ENCODE measurements at places on chromosomes 4 and X. TPM values are rescaled to one million over a fixed set of nuclear protein-coding genes. Genes with fewer than 3 reads are reported as not detected.

DNA sequence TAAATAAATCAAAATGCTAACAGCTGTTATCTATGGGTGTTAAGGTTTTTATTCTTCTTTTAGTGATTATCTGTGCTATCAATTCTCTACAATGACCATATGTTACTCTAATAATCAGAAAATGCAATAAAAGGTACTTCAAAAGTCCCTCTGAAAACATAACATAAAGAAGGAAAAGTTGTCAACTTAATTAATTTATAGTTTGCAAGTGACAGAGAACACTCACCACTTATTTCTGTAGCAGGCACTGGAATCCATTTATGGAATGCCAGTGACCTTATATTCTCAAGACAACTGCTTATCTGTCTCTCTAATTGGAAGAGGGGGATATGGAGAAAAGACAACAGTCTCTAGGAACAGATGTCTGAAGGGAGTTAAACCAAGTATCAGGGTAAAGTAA is 25.6 kb upstream of the PLS3 start:
- DNase-seq = no peak

DNA sequence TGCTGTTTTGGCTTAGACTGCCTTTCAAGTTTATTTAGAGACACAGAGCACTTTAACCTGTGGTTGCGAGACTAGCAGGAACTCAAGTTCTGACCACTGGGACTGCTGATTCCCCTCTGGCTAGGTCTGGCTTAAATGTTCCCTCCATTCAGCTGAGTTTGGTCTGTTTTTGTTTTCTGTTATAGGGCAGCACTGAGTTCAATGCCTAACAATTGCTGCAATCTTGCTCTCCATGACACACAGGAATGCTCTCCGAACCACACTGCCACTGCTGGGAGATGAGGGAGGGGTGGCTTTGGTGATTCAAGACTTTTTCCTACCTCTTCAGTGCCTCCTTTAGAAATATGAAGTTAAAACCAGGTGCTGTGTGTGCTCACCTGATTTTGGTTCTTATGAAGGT is 106.3 kb upstream of the EOLA2 start:
- DNase-seq = no peak

GRCh38 chr4:164428561-164428960 is 325.4 kb upstream of the SMIM31 start:
- DNase-seq = no peak

GRCh38 chrX:63686878-63687714 is 97.9 kb downstream of the ARHGEF9 start:
- DNase-seq = no peak

DNA sequence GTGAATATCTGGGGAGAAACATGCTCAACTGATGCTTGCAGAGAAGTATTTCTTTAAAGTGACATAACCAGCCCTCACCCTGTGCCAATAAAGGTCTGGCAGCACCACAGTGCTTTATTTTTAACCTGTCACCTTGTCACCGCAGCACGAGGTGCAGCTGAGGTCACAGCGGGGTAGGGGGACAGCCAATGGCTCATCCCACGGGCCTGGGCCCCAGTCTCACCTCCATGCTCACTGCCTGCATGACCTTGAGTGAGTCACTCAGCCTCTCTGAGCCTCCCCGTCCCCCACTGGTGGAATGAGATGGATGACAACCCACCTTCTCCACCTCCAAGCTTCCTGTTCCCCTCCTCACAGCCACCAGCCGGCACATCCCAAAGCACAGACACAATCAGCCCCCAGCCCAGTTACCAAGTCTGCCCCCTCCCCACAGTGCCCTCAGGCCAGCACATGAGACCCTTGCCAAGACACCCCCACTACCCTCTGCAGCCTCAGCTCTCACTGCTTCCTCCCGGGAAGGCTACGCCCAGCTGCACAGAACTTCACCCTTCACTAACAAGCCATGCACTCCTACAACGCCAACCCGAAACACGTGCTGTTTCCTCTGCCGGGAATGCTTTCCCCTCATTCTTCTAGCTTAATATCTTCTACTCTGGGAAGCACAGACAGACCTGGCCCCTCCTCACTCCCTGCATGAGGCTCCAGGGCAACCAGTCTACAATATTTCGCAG is 24.9 kb upstream of the MAN2B2 start:
- DNase-seq = no peak

- DNase-seq = no peak
Measured at GRCh38 chrX:71181558-71181909, 36.9 kb downstream of the NLGN3 start.

- DNase-seq = no peak
Measured at GRCh38 chr4:48093991-48094416, 40.0 kb downstream of the TXK start.

DNA sequence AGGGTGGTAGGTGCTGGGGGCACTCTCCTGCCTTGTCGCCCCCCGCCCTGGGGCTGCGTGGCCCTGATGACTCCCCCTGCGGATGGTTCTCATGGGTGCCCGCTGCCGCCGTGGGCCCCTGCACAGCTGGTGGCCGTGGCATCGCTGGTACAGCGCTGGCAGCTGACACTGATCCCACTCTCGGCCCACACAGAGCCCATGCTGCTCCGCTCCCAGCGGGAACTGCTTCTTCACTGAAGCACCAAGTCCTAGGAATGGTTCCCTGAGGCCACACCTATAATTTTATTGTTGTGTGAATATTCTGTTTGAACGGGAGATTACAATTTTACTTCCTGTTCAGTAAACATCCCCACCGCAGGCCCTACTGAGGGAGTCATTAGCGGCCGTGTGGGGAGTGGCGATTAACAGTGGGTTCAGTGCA is 138.6 kb upstream of the NKX1-1 start:
- DNase-seq = no peak

- no peak for DNase-seq
Measured at GRCh38 chr4:32199639-32200038, 1479.5 kb downstream of the PCDH7 start.

GRCh38 chr4:177194906-177195305 is 114.8 kb upstream of the NEIL3 start:
- DNase-seq = no peak

GRCh38 chr4:159070742-159071141 is 32.1 kb upstream of the RAPGEF2 start:
- no peak for DNase-seq

DNA sequence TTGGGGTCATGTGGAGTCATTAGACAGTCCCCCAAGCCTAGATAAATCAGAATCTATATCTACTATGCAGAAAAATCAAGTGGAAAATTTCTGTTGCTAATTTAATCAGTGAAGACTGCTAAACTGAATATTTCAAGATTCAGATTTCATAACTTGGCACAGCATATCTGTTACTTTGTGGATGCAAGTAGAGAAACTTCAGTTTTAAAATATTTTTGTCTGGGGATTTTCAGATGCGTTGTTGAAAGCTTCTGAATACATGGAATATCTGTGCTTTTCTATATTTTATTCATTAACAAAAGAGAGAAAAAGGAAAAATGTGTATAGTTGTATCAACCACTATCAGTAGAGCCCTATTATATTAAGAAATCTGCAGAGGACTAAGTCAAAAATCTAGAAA is 4.4 kb downstream of the FGF5 start:
- DNase-seq = no peak

GRCh38 chr4:4572821-4573220 is 31.0 kb upstream of the STX18 start:
- no peak for DNase-seq

DNA sequence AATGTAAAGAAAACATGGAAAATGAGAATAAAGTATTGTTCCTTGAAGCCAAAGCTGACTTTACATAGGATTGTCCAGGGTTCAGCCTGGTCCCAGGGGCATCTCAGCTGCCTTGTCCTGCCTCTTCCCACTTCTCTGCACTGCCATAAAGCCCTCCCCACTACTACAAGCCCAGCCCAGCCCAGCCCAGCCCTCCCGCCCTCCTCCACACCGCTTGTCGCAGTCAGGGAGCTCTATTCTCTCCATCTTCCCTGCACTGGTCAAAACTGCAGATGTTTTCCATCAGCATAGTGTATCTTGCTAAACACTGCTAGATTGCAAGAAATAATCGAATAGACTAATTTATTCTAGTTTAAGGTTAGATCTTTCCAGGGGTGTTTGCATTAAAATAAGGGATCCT is 100.3 kb downstream of the TENM3 start:
- DNase-seq = no peak

DNA sequence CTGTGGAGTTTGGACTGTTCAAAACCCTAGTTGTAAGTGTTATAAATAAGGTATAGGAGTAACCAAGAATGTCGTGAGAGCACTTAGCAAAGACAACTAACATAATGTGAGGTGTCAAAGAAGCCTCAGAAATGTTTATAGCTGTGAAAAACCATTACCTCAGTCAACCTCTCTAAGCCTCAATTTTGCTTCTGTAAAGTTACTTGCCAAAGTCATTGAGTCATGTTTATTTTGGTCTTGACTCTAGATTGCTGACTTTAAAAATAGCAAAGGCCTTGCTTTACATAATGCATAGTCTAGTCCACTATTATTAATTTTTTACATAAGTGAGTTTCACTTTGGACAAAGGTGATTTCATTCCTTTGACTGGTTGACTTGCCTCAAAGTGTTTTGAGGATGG is 257.6 kb upstream of the CXXC4 start:
- DNase-seq = no peak

- DNase-seq = no peak
Measured at GRCh38 chrX:42837747-42838146, 59.8 kb upstream of the PPP1R2C start.

DNA sequence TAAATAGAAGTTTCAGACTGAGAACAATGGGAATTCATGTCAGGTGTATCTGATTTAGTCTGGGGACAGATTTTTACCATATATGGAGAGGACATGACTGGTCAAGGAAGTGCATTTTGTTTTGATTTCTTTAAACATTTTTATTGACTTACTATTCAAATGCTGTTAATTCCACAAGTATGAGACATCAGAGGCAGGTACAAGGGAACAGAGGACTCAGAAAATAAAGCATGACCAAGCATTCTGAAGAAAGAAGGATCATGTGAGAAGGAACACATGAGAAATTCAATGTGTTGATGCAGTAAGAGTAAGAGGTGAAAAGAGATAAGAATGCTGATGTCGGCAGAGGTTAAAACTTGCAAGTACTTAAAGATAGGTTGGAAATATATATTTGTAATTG is 1452.6 kb downstream of the PCDH7 start:
- no peak for DNase-seq

GRCh38 chr4:155618183-155618838 is 48.3 kb upstream of the GUCY1A1 start:
- DNase-seq = no peak

- DNase-seq = no peak
Measured at GRCh38 chr4:82136161-82136801, 237.5 kb downstream of the HNRNPD start.

DNA sequence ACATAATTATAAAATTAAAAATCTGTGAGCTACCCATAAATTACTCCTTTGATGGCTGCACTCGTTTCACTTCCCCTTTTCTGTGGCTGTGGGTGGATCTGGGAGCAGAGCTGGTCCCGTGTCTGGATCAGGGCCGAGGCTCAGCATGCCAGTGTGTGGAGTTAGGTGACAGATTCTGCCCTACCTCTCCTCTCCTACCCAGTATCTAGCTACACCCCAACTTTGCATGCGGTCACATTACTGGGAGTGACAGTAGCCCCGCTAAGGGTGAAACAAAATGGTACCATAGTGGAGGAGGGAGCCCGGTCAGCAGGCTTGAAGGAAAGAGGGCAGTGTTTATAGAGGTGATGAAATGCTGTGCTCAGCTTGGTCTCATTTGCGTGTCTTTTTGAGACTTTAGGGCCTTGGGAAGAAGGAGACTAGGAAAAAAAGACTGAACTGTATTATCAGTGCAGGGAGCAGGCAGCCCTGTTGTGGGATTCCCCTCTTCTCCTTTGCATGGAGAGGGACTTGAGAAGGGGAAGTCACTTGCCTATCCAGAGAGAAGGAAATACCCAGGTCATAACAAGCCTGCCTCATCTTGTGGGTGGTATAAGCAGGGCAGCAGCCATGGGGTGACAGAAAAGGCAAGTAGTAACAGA is 48.4 kb downstream of the ARHGAP10 start:
- DNase-seq = no peak

DNA sequence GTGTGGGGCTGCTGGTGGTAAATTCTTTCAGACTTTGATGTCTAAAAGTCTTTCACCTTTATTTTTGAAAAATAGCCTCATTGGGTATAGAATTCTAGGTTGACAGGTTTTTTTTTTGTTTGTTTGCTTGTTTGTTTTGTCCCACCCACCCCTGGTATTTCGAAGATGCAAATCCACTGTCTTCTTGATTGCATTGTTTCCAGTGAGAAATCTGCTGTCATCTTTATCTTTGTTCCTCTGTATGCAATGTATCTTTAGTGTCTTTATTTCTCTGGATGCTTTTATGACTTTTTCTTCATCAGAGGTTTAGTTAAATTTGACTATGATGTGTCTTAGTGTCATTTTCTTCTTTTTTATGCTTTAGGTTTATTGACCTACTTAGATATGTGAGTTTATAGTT is 21.3 kb upstream of the HCCS start:
- DNase-seq = no peak

DNA sequence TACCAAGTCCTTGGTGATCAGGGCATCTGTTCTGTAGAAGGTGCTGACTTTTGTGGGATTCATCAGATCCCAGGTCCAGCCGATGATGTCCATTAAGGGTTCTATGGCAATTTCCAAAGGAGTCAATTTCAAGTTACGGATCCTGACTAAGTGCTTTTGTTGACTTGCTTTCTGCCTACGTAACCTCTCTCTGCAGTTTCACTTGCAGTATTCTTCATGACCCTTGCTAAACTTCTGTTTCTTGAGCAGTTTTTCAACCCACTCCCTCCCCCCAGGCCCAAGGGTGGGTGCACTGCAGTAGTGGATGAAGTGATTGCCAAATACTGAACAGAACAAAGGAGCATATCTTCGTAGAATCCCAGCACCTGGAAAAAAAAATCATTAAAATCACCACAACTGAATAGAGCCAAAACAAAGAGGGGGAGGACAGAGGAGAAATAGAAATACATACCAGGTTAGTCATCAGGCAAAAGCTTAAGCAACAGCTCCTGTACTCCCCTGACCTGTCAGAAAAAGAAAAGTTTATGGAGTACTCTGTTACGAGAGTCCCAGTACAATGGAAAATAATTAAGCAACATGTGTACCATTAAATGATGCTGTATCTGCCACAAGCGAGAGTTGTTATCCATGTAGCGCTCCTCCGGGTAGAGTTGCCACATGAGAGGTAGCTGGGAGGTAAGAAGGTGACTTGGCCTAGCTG is 5.8 kb downstream of the CMC4 start:
- DNase-seq = no peak

- DNase-seq = peak; percentile 72
Measured at GRCh38 chrX:69615779-69616456, at the start of gene EDA. Gene EDA (plus strand): TSS chrX:69616113.

GRCh38 chr4:59314637-59315036 is 1885.5 kb upstream of the ADGRL3 start:
- no peak for DNase-seq

PPP2R2C gene
- 4.6 TPM for total RNA-seq

BEX2 gene
- 16.4 TPM for total RNA-seq

CSAG3 gene
- total RNA-seq = not detected

ERCC6L gene
- total RNA-seq = 0.15 TPM

FAM9C gene
- not detected for total RNA-seq

TREX2 gene
- 0.94 TPM for total RNA-seq

SPANXA2 gene
- not detected for total RNA-seq

RAB33A gene
- total RNA-seq = 13.4 TPM

NUP62CL gene
- not detected for total RNA-seq

LDB2 gene
- total RNA-seq = 35.2 TPM

GPR173 gene
- total RNA-seq = 0.93 TPM

REPS2 gene
- total RNA-seq = 14.1 TPM

RHOXF2 gene
- total RNA-seq = not detected

GLRB gene
- 13.2 TPM for total RNA-seq

Data from right atrium auricular region (tissue), 2 donors.